Activated CD4-positive, alpha-beta T cell treated with anti-CD3 and anti-CD28 coated beads, Interleukin-2, Interleukin-4, amounts not matched to agents 100 ng/mL and 50 ng/mL, durations not matched to agents 16 hours and 8 hours (primary cell): ENCODE measurements at places on chromosomes 7 and 10.

GRCh38 chr7:129468087-129468486 lies 33.9 kb downstream of the STRIP2 start:
- no peak for DNase-seq

GRCh38 chr7:86930554-86931307 lies 128.7 kb downstream of the ELAPOR2 start:
- no peak for DNase-seq

DNA sequence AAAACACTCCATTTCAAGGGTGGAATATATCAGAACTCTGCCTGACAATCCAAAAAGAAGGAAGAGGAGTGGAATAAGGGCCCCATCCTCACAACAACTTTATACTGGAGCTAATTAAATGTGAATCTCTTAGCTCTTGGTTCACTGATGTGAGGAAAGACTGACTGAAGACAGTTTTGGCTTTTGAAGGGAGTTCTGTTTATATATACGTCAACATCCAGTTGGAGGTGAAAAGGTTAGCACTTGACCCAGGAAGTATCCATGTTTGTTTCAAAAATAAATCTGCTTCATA lies 3.0 kb downstream of the HOXA1 start:
- no peak for DNase-seq

DNA sequence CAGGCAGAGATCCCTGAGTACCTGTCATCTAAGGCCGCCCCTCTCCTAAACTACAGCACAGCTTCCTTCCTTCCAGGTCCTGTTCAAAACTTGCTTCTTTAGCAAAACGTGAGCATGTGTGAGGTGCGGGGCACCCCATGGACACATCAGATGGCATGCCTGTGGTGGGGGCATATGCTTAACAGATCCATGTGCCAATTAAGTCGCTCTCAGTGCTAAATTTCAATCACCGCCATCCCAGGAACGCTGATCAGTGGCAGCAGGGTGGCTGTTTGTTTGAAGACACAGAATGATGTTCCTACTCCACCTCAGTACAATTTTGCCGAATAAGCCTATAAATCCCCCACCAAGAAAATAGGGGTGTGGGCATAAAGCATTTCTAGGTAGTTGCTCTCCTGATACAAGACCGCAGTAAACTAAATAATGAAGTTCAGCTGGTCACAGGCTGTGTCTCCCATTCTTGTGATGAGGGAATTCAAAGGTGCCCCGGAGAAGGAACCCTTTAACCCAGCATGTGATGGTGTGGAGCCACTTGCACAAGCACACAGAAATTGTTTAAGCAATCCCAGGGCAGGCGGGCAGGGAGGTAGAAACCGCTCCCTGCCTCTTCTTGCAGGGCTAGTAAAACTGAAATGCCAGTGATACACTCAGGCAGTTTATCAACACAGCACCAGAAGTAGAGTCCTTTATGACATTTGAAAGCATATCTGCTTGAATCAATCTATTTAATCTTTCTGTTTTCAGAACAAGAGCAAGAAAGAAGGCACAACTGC lies 205.7 kb downstream of the SORCS1 start:
- no peak for DNase-seq

DNA sequence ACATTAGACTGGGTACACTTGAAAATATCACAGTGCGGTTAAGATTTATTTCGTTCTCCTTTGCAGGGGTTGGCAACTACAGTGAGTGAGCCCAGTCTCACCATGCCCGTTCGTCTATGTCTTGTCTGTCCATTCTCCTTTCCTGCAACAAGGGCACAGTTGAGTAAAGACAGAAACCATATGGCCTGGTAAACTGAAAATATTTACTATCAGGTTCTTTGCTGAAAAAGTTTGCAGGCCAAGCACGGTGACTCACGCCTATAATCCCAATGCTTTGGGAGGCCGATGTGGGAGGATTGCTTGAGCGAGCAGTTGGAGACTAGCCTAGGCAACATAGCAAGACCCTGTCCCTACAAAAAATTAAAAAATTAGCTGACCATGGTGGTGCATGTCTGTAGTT lies 11.4 kb upstream of the KCTD7 start:
- DNase-seq: no peak

DNA sequence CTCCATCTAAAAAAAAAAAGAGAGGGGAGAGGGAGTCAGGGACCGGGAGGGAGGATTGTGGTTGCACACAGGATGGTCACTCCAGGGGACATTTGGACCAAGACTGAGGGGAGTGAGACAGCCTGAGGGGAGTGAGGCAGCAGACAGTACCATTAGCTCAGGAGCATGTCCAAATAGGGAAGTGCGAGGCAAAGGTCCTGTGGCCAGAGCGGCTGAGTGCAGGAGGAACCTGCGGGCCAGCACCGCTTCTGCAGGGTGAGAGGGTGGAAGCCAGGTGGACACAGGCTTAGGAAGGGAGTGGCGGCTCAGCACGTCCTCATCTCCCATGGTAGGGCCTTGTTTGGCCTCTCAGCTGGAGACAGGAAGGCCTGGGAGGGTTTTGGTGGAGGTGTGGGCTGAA lies 48.9 kb upstream of the PFKFB3 start:
- no peak for DNase-seq

DNA sequence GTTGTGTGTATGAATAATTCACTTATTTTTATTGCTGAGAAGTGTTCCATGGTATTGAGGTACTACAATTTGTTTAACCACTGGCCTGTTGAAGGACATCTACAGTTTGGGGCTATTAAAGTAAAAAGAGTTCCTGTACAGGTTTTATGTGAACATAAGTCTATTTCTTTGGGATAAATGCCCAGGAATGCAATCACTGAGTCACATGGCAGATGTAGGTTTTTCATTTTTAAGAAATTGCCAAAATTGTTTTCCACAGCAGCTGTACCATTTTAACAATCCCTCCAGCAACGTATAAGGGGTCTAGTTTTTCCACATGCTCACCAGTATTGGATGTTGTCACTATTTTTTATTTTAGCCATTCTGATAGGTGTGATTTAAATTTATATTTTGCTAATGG lies 243.9 kb downstream of the TNS3 start:
- no peak for DNase-seq

GRCh38 chr10:120075349-120075748 lies 182.8 kb downstream of the SEC23IP start:
- no peak for DNase-seq

- DNase-seq: no peak
Observed at GRCh38 chr10:33697016-33697415, 362.5 kb upstream of the NRP1 start.

DNA sequence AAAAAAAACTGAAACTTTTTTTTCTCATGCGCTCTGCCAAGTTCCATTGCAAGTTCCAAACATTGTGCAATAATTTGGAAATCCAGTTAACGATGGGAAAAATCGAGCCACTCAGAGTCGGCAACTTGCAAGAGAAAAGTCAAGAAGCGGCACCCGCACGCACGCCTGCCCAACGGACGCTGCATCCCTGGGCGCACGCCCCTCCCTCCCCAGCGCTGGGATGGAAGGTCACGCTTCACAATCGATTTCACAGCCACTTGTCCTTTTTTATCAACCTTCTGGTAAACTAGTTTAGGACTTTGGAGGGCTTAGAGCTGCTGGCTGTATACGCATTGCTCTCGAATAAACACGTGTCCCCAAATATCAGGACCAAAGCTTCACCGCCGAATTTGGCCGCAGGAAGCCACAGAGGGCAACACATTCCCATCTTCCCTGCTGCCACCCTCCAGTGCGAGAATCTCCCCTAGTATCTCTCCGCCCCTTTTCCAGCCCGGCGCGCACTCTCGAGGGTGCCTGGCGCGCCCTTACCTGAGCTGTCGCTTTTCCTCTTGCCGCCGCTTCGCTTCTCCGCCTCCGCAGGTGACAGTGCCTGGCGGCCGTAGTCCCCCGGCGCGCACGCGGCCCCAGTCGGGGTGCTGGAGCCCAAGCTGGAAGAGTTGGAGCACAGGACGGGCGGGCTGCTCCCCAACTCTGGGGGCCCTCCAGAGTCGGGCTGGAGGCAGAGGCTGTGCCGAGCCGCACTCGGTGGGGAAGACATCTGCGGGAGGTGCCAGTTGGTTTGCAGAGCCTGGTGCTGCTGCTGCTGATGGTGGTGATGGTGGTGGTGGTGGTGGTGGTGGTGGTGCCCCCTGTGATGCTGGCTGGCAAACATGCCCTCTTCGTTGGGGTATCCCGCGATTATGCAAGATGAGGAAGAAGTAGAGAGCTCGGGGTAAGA lies 857 bp downstream of the MEOX2 start:
- DNase-seq: no peak

GRCh38 chr10:13810568-13810967 lies 223.8 kb downstream of the PRPF18 start:
- no peak for DNase-seq

DNA sequence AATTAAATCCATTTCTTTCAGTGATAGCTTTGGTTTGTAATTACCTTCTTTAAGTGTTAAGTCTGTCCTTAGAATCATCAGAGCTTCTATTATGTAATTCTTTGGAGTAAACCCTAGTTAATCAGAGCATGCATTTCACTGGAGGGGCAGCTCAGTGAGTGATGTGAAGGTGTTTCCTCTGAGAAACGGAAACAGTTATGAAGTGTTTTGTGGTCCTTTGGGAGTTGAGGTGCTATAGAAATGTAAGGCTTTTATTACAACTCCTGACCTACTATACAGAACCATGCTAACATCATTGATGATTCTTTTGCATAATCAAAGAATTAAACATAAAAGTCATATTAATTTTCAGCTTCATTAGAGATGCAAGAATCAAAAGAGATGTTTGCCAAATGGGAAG lies 141.5 kb downstream of the EXOC4 start:
- DNase-seq: no peak

DNA sequence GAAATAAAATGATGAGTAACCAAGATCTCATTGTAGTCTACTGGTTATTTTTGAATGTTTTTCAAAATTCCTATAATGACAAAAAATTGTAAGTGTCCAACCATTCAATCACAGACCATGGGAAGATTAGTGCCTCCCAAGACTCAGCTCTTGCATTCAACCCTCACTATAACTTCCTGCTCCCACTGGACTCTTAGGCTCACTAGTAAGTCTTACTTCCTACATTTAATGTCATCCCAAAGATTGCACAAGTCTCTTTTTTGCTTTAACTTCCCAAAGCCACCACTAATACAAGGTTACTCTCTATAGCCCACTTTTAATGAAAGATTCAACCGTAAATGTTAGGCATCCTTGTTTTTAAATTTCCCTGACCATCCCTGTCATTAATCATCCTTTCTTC lies 111.9 kb upstream of the NRBF2 start:
- no peak for DNase-seq

- no peak for DNase-seq
Observed at GRCh38 chr7:132450188-132450587, 126.1 kb downstream of the PLXNA4 start.

GRCh38 chr7:88267421-88267820 lies 39.3 kb downstream of the STEAP4 start:
- no peak for DNase-seq

DNA sequence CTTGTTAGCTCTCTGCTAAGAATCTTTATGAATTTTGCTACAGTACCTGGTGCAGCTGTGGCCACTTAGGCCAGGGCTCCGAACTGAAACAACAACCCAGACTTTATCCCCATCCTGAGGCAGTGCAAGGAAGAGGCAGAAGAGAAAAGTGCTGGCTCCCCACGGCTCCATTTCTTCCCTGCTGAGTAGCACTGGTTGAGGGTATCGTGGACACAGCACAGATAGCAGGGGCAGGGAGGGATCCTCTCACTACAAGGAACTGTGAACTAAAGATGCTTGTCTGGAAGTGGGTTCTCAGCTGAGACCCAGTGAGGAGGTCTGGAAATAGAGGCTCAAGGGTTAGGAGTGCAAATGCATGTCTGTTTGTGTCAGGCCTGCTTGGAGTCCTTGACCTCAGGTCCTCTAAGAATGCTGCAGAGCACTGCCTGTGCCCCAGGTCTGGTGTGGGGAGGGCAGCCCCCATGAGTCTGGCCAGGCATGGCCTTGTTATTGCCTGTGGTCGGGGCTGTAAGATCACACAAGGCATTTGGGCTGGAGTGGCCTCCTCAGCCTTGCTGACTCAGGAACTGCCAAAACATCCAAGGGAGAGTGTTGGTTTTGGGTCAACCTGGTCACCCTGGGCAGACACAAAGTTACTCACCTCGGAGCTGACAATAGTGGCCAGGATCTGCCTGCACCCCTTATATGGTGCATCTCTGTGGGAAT lies 58.1 kb downstream of the DMBT1 start:
- no peak for DNase-seq

GRCh38 chr10:72034040-72034499 lies 54.3 kb downstream of the SPOCK2 start:
- DNase-seq: no peak

DNA sequence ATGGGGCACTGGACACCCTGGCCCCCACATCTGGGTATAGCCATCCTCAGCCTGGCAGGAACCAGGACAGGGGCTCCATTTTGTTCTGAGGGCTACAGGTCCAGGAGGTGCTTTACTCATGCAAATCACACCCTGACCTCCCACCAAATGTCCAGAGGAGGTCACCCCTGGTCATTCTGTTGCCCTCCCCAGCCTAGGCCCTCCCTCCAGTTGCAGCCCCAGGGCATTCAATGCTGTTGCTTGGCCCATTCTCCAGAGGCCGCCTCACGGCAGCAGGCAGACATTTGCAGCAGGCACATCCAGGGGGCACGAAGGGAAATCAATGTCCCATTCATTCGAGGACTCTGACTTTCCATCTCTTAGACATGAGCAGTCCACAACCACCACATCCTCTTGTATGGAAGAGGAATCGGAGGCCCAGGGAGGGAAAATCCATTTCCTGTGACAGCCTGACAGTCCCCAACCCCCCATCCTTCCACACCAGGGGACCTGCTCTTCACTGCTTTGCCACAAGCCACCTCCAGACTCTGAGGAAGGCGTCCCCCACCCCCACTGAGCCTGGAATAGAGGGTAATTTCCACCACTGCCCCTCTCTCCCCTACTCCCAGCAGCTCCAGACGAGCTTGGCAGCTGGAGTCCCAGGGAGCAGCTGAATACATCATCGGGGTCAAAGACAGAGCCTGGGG lies 76.2 kb upstream of the UNC5B start:
- no peak for DNase-seq

DNA sequence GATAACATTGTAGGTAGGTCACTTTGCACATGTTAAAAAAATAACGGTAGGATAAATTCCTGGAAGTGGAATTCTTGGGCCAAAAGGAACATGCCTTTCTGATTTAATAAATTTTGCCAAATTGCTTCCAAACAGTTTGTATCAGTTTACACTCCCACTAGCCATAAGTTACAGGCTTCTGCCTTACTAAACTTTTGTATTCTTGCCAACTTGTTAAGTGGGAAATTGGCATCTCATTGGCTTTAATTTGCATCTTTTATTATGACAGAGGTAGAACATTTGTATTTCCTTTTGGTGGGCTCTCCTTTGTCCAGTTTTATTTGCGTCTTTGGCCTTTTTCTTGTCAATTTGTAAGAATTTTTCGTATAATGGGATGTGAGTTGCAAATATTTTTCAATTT lies 38.3 kb upstream of the FAM180A start:
- no peak for DNase-seq

DNA sequence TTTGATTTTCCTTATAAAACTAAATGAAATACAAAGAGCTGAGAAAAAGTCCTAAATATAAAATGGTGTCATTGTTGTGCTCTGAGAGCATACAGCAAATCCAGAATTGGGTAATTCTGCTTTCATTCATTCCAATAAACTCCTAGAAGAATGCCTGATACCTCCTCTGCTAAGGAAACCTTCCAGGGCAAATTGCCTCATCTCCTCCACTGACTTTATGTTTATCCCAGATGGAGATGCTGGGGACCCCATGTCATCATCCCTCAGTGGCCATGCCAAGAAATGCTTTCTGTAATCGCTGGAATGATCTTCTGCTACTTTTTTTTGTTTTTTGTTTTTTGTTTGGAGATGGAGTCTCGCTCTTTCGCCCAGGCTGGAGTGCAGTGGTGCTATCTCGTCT lies 119.3 kb upstream of the PRKCQ start:
- no peak for DNase-seq

- peak; percentile 28 for DNase-seq
Observed at GRCh38 chr7:77352665-77353406, 63.3 kb downstream of the GSAP start.
